ENCODE measurements at places on chromosomes 3 and 15. TPM values are rescaled to one million over a fixed set of nuclear protein-coding genes. Genes with fewer than 3 reads are reported as not detected.

The MUSTN1 gene
- not detected for total RNA-seq

The NAALADL2 gene
- total RNA-seq, result not detected

The WDR53 gene
- 19.5 TPM for total RNA-seq

- DNase-seq, result no peak
Measured at GRCh38 chr3:120052225-120052624, 42.0 kb downstream of the GSK3B start.

- no peak for DNase-seq
Measured at GRCh38 chr15:63357731-63358130, 23.9 kb downstream of the CA12 start.

GRCh38 chr3:158369279-158369678, 201.7 kb upstream of the MLF1 start:
- no peak for DNase-seq

Data from activated CD4-positive, alpha-beta T cell treated with anti-CD3 and anti-CD28 coated beads, Interleukin-2, amount 10 ng/mL, durations not matched to agents 7 days and 5 days (primary cell).